A172 (cell line): ENCODE measurements at places on chromosomes 3 and 15. TPM values are rescaled to one million over a fixed set of nuclear protein-coding genes. Genes with fewer than 3 reads are reported as not detected.
A peak's percentile ranks its signal among the peaks of the same experiment; 100 is the strongest.

The PIF1 gene
- 11.0 and 15.1 TPM in 2 replicates for total RNA-seq

DNA sequence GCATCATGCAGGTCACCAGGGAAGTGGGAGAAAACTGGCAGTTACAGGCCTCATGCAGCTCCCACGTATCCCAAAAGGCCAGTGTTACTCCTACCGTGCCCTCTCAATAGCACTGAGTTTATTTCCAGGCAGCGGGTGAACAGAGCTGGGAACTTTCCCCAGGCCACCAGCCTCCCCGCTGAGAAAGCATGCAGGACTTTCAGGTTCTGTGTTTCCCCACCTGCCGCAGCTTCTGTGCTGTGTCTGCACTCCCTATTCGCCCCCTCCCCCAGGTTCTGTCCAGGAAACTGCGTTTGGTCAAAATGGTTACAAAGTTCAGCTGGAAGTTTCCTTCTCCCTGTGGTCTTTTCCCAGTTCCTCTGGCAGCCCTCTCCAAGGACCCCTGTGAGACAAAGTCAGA lies 21.4 kb downstream of the NEK11 start:
- no peak for DNase-seq

DNA sequence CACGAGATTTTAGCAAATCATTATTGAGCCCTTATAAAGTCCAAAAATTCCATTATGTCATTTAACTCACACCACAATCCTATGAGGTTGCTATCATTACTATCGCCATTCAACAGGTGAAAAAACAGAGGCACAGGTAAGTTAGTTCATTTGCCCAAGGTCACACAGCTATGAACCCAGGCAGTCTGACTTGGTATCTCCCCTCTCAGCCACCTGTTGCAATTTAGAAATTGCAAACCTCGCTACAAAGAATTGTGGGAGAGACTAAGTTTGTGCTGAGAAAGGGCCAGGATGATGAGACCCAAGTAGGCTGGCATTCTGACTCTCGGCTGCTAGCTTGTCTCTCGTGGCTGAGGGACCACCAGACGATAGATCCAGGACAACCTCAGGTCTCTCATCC lies 57.7 kb downstream of the LMCD1 start:
- no peak for DNase-seq

DNA sequence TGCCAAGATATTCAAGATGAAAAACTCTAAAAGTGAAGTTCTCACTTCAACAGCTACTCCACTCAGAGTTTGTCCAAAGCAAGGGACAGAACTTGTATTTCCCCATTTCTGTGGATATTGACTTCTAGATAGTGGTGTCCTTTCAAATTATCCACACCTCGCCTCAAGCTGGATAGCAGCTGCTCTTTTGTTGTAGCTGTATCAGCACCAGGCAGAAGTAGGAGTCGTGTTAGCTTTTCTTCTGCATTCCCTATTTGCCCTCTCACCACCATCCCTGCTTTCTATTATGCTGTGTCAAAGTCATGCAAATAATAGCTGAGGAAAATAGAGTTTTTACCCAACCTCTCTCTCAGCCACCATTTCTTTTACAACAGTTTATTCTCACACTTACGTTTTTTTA lies 303.8 kb downstream of the EPHA3 start:
- no peak for DNase-seq

DNA sequence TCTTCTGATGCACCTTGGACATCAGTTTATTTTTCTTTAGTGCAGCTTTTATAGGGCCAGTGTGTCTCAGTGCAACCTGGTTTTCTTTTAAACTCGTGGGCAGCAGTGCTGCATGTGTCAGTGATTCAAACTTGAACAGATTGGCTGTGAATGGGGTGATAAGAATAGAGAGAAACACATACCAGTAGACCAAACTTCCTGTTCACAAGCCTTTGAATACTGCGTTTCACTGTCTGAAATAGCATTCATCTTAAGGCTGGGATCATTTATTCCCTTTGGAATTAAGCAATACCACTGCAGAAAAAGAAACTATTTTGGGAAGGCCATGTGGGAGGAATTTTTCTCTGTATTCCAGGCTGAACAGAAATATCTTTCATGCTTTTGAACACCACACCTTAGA lies 51.7 kb downstream of the PHLDB2 start:
- DNase-seq: peak; percentile 84

- DNase-seq: no peak
Observed at GRCh38 chr3:27228805-27229204, 140.4 kb downstream of the NEK10 start.
